PC-3 (cell line): ENCODE measurements at places on chromosomes 12 and 14. TPM values are rescaled to one million over a fixed set of nuclear protein-coding genes. Genes with fewer than 3 reads are reported as not detected.

The KERA gene
- total RNA-seq: not detected in 2 replicates

The RNASE4 gene
- 5.9 and 8.5 TPM in 2 replicates for total RNA-seq

The SDR9C7 gene
- total RNA-seq: not detected in 2 replicates

The APOF gene
- total RNA-seq: not detected in 2 replicates

The MYF6 gene
- total RNA-seq: not detected in 2 replicates

The RFLNA gene
- not detected in 2 replicates for total RNA-seq

The EIF2S3B gene
- total RNA-seq: 0.63 and 0.95 TPM in 2 replicates

The C3AR1 gene
- not detected in 2 replicates for total RNA-seq

The MIP gene
- not detected in 2 replicates for total RNA-seq

The NELL2 gene
- 0.80 TPM in 1 of 2 replicates, not detected in the other for total RNA-seq

The TMEM253 gene
- total RNA-seq: not detected in 2 replicates

The MYH6 gene
- total RNA-seq: not detected in 2 replicates

The PLA2G1B gene
- total RNA-seq: not detected in 2 replicates
